Large intestine (tissue), 12 donors: ENCODE measurements at places on chromosomes 1 and 21. TPM values are rescaled to one million over a fixed set of nuclear protein-coding genes. Genes with fewer than 3 reads are reported as not detected.

Gene CFHR4
- not detected for polyA plus RNA-seq

Gene PLA2G2A
- 14.7 TPM for polyA plus RNA-seq

Gene NRAS
- polyA plus RNA-seq, result 49.7 TPM

Gene OR2T2
- not detected for polyA plus RNA-seq

Gene FCGR3B
- polyA plus RNA-seq, result 0.04 TPM

Gene RGS8
- polyA plus RNA-seq, result 0.19 TPM

Gene SERTAD4
- 2.2 TPM for polyA plus RNA-seq

Gene GSTM1
- polyA plus RNA-seq, result 1.1 TPM

Gene FBXO28
- polyA plus RNA-seq, result 24.9 TPM

Gene DLGAP3
- polyA plus RNA-seq, result 0.42 TPM

Gene ELF3
- polyA plus RNA-seq, result 594 TPM

Gene COL18A1
- polyA plus RNA-seq, result 44.4 TPM

Gene AADACL4
- polyA plus RNA-seq, result not detected

Gene NEXN
- 26.0 TPM for polyA plus RNA-seq

Gene BARHL2
- polyA plus RNA-seq, result not detected

Gene OR6K3
- polyA plus RNA-seq, result not detected

Gene RORC
- 8.7 TPM for polyA plus RNA-seq
